ENCODE measurements at places on chromosomes 6 and 20.
A peak's percentile ranks its signal among the peaks of the same experiment; 100 is the strongest.

GRCh38 chr6:111591370-111591900 is 14.2 kb downstream of the TRAF3IP2 start:
- peak; percentile 94 for DNase-seq

DNA sequence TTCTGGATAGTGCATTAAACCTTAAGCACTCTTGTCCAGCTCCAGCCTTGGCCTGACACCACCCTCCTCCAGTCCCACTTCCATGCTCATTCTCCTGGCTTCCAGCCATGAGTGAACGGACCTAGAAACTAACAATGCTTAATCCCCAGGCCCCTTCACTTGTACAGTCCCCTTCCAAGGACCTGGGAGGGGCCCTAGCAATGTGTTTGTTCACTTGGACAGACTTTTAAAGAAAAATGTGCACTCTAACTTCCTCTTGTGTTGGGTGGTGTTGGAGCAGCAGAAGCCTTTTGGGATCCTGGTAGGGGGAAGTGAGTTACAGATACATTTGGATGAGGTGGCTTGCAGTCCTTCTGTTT is 48.9 kb upstream of the CCN6 start:
- no peak for DNase-seq

DNA sequence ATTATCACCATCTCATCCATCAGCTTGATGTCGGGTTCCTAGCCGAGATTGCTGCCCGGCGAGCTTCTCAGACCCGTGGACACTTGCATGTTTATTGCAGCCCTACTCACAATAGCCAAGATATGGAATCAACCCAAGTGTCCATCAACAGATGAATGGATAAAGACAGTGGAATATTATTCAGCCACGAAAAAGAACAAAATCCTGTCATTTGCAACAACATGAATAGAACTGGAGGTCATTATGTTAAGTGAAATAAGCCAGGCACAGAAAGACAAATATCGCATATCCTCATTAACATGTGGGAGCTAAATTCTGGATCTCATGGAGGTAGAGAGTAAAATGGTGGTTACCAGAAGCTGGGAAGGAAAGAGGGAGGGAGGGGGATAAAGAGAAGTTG is 49.1 kb upstream of the SLC2A12 start:
- DNase-seq, result no peak

DNA sequence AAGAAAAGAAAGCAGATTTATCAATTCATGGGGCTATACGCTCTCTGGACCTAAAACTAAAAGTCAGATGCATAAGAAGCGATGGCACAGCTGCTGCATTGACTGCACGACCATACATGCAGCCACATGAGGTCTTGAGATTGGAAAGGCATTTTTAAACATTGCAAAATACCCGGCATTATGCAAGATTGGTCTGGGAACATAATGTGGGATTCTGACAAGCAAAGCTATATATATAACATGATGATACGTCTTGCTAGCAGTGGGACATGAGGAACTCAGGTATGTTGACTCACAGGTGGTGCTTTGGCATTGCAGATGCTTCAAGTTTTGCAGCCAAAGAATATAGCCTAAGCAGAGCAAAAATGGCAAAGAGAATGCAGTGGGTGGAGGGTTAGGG is 55.1 kb downstream of the SAMD3 start:
- DNase-seq, result no peak

DNA sequence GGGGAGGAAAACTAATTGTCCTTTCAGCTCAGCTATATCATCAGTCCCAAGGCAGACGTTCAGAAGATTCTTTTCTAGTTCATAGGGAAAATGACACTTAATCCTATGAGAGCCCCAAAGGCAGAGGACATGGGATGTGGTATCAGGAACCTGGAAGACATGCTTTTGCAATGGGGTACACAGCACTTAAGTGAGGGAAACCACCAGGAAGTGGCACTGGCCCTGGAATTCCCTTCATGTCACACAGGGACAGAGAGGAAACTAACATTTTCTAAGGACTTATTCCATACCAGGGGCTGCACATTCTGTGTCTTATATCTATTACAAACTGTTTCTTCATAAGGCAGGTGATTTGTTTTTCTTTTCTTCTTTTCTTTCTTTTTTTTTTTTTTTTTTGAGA is 28.2 kb downstream of the VPS52 start:
- DNase-seq, result no peak

DNA sequence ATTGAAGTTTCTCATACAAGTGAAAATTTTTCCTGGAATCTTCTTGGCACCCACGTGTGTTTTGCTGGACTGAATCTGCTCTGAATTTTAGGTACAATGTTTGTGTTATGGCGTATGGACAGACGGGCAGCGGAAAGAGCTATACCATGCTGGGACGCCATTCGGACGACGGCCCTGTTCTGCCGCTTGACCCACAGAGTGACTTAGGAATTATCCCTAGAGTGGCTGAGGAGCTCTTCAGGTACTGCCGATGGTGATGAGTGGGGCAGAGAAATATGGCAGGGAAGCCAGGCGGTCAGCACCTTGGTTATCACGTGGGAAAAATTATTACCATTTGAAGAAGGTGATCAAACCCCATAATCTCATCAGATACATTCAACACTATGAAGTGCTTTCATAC is 36.3 kb downstream of the KIF25 start:
- DNase-seq, result no peak

DNA sequence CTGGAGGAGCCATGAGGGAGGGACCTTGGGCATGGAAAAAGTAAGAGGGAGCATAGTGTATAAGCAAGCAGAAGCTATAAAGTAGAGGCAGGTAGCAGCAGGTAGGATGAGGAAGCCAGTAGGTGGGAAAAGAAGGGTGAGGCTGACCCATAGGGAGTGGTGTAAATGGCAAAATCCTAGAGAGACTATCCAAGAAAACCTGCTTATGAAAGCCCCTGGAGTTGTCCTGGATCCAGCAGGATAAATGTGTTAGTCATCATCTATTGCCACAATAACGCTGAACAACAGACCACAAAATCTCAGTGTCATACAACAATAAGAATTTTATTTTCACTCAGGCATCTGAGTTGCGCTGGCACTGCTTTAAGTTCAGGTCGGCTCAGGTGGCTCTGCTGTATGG is 30.2 kb downstream of the CHD6 start:
- no peak for DNase-seq

GRCh38 chr6:157959451-157960227 is 22.0 kb upstream of the SYNJ2 start:
- no peak for DNase-seq

DNA sequence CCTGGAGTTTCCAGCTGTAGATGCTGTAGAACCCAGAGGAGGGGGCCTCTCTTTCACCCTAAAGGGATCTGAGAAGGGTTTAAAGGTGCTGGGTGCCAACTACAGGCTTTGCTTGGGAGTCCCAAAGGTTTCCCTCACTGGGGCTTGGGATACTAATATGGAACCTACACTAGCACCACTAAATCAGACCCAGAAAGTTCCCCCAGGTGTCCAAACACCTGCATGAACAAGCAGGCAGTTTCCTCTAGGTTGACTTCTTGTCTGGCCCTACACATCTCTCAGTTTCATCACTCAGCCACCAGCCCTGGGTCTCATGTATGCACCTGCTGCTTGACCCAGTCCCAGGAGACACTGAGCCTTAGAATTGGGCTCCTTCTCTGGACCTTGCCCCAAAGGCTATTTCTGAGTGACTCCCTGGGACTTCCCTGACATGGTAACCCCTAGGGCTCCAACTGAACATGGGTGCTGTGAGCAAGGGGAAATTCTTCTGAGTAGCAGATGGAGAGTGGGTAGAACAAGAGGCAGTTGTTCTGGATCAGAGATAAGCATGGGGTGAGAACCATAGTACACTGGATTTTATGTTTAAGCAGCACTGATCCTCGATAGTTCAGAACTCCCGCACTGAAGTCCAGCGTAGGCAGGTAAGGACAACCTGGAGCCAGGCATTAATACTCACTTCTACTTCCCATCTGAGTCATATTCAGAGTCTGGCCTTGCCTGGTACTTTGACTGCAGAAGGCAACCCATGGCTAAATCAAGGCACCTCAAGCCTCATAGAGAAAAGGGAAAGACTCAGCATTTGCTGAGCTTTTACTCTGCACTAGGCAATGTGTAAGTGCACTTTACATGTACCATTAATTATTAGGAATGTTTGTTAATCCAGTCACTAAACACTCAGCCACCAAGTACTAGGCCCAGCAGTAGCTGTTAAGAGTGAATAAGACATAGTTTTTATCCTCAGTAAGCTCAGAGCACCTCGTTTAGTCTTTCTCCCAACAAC is 16.8 kb downstream of the BCL2L1 start:
- DNase-seq, result no peak

- no peak for DNase-seq
Observed at GRCh38 chr6:138310821-138311220, 66.9 kb upstream of the SMIM28 start.
